ENCODE measurements at places on chromosomes 1 and 21.

DNA sequence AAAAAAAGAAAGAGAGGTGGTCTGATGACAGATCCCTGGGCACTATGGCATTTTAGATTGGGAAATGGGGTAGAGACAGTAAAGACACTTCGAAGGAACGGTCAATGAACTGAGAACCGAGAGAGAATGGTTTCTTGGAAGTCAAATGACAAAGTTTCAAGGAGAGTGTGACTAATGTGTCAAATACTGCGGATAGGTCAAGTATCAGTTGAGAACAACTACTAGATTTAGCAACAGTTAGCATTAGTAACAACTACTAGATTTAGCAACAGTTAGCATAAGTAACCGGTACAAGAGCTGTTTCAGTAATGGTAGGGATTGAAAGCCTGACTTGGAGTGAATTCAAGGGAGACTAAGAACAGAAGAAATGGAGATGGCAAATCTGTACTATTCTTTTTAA, 35.0 kb downstream of the UROD start:
- DNase-seq: no peak

GRCh38 chr1:162939035-162939434, 78.1 kb upstream of the CCDC190 start:
- DNase-seq: no peak

DNA sequence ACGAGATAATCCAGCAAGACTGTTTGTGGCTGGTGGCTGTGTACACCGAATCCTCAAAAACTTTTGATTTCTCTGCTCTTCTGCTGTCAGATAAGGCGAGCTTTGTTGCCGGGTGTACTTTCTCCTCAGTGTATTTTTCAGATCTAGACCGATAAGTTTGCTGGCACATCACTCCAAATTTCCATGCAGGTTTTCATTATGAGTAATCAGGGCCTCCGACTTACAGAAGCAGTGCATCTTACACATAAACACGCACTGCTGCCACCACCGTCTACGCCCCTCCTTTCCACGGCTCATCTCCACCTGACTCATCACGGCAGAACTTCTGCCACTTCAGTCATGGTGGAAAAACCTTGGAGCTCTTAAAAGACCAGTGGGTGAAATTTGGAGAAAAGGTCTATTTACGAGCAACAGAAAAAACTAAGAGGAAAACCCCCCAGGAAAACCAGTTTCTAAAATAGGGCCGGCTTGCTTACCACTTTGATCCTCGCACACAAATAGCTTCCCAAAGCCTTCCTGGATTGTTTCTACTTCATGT, 7.7 kb downstream of the ZBTB21 start:
- DNase-seq: no peak

GRCh38 chr1:33837635-33838034, 26.2 kb upstream of the HMGB4 start:
- DNase-seq: no peak

DNA sequence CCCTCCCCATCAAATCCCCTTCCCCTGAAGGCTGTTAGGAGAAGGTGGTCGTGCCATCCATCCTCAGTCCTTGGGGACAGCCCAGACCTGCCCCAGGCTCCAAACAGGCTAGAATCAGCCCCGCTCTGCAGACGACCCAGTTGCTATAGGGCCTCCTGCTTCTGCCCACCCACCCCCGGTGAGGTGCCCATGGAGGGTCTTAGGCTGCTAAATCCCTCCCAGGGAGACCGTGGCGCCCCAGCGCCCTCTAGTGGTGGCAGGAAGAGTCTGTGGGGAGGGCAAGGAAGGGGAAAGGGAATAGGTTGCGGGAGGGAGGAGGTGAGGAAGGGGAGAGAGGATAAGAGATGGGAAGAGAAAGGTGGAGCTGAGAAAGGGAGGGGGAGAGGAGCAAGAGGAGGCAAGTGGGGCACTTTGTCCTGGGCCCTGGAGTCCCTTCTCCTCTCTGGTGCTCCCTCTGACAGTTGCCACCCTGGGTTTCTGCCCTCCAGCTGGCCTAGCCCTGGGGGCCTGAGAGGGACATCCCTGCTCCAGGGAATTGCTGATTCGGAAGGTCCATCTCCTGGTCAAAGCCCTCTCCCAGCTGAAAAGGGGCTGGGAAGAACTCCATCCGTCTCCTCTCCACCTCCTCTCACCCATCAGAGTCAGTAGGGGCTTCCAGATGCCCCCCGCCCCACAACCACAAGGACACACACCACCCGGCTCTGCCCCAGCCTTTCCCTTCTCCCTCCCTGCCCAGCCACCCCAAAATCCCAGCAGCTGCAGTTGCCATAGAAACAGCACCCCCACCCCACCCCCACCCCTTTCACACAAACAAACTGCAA, 55.4 kb downstream of the CAMK2N1 start:
- peak; percentile 68 for DNase-seq

DNA sequence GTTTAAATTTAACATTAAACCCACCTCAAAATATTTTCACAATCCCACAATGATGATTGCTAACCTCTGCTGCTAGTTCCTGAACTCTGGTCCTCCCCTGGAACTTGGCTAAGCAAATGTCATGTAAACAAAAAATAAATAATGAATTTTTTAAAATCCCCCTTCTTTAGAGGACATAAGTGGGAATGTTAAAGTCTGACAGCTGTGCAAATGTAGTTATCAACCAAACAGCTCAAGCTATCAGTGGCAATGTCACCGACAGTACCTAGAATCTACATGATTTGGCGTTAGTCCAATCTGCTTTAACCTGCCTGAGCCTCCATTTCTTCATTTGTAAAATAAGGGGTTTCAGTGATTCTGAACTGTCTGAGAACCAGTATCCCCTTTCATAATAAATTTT, 67.7 kb downstream of the GDAP2 start:
- DNase-seq: no peak

DNA sequence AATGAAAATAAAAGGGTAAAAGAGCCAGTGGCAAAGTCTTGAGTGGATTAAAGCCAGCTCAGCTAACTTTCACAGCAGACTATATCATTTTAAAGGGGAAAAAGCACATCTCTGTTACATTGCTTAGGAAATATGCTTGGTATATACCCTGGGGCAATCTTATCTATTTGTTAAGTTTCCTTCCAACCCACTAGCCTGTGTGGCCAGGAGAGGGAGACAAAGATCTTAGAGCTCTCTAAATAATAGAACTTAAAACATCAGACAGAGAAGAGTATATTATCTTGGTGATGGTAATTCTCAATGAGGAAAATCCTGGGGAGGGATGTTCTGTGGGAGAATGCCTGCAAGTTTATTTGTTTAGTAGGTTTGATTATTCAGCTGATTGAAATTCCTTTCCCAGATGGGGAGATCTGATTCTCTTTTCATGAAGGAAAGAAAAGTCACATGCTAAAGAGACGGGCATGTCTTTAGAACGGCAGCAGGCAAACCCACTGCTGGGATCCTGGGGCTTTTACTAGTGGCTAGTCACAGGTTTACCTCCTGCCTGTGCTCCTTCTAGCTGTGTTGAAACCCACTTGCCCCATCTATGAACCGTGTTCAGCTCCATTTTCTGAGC, 3.6 kb downstream of the KCNE2 start:
- peak; percentile 53 for DNase-seq

- DNase-seq: no peak
These were observed 2.7 kb downstream of the IFNAR2 start for GRCh38 chr21:33232291-33233034.

GRCh38 chr1:45957684-45958083, 154.3 kb downstream of the MAST2 start:
- no peak for DNase-seq

GRCh38 chr1:205977402-205978014, 25.7 kb downstream of the RAB7B start:
- peak; percentile 87 for DNase-seq

DNA sequence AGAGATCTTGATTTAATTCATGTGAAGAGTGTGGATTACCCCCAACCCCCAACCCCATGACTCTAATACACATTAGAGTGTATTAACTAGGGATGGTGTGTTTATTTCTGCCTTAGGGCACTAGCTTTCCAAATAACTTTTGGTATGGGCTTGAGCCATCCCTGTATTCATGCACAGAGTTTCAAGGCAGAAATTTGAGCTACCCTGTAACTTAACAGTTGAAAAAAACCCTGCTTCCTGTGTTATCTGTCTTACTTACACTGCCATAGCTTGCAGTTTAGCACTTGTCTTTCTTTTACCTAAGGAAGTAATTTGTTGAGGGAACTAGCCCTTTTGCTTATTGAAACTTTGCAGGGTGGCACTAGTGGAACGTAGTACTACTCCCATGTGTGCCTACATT, 6.3 kb downstream of the SRSF11 start:
- no peak for DNase-seq

DNA sequence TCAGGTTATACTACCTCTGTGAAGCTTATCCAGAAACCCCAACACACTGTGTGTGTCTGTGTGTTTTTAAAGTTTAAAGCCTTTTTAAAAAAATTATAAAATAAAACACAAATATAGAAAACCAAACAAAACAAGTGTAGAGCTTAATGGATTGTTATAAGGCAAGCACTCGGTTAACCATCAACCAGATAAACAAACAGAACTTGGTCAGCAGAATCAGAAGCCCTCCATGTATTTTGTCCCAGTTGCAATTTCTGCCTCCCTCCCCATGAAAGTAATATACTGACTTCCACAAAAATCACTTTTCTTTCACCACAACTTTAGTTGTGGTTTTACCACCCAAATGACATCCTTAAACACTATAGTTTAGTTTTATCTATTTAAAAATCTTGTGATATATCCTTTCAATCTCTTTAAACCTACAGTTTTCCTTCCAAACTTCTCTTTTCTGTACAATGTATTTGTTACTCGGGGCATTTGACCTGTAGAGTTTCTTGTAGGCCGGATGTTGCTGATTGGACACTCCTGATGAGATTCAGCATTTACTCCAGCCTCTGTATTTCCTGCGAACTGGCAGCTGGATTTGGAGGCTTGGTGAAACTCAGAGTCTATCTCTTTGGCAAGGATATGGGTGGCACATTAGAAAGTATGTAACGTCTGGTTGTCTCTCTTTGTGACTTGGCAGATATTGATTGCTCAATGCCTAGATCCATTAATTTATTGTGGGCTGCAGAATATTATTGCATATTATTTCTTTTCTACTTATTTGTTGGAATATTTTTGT, 8.6 kb downstream of the PAPPA2 start:
- no peak for DNase-seq

DNA sequence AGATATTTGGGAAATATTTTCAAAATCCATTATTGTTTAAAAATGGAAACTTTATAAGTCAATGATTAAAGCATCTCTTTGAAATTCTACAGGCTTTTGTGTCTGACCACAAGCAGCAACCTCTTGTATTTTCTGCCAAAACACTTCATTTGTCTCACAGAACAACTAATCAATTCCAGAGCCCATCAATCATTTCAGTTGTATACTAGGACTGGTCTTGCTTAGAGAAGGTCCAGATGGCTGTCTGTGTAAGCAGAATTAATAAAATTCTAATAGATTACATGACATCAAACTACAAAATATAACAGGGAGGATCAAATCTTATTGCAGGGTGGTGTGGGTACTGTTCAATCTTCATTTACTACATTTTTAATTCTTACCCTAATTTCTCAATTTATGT, 76.4 kb downstream of the ACBD6 start:
- DNase-seq: no peak

GRCh38 chr1:57066980-57067610, 101.3 kb upstream of the C8B start:
- DNase-seq: no peak

- DNase-seq: no peak
These were observed 93.7 kb downstream of the TTC3 start for GRCh38 chr21:37166733-37167132.

- no peak for DNase-seq
These were observed 141.9 kb upstream of the UBE2U start for GRCh38 chr1:64061430-64062104.

GRCh38 chr1:169959686-169960085, 66.0 kb upstream of the SCYL3 start:
- no peak for DNase-seq

GRCh38 chr1:12525311-12526181, 92.5 kb downstream of the DHRS3 start:
- DNase-seq: no peak

GRCh38 chr1:216045400-216045799, 377.8 kb downstream of the USH2A start:
- DNase-seq: no peak

- DNase-seq: no peak
These were observed 32.8 kb downstream of the PRRX1 start for GRCh38 chr1:170696591-170697290.

DNA sequence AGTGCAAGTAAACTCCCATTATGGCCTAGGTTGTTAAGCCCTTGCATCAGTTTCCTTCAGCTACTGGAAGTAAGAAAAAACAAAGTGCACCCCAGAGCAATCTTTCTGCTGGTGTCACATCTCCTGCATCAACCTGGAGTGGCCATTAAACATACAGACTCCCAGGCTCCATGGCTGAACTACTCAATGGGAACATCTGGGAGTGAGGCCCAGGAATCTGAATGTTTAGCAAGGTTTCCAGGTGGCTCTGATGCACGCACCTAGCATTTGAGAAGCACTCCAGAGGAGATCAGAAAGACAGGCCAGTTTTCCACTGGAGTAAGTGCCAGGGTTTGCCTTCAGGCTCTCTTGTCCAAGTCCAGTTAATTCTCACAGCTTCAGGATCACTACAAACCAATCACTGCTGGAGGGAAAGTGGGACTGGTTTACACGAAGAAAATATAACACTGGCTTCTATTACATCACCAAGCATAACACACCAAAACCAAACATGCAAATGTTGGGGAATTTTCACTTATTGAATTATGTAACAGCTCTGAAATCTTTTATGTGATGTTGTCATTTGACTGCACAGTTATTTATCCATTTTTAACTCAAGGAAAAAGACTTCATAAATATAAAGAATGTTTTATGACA, 22.3 kb upstream of the ABCA4 start:
- DNase-seq: no peak

DNA sequence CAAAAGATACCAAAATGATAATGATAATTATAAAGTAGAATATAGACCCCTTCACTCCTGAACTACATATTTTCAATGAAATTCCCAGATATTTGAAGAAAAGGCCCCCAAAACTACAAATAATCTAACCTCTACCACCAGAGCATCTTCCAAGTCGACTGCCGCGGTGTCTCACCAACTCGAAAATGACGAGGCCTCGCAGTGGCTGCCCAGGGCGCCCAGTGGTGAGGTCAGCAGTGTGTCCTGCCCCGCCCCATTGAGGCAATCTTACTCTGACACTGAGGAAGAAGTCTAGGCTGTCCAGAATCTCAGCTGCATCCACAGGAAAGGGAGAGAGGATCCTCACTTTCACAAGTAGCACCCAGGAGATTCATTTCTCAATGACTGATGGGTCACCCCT, 5.2 kb downstream of the DUSP10 start:
- no peak for DNase-seq

DNA sequence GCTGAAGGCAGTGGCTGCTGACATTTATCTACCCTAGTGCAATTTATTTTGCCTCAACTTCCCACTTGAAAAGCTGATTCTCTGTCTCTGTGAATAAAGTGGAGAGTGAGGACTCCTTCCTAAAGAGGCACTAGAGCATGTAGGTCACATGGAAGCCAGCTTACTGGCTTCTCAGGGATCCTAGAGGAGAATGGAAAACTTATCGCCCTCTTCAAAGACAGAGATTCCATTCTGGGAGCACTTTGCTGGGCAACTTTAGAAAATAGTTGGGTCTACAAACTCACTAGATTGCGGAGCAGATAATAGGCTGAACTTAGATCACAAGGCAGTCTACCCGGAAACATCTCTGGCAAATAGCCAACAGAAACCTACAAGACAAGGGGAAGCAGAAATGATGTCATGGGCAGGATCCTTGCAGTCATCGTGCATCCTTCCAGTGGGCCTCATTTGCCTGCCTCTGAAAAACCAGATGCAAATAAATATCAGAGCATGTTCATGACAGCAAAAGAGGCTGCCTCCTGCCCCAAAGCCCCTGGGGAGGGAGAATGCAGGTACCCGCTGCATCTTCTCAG, 104.8 kb upstream of the BARHL2 start:
- DNase-seq: no peak
